Breast epithelium (tissue), 4 donors: ENCODE measurements at places on chromosomes 6 and 20. TPM values are rescaled to one million over a fixed set of nuclear protein-coding genes. Genes with fewer than 3 reads are reported as not detected.

GRCh38 chr20:32165836-32166545, 41.6 kb downstream of the PLAGL2 start:
- no peak for DNase-seq

- no peak for DNase-seq
These were observed 13.7 kb downstream of the PXT1 start for GRCh38 chr6:36428911-36429310.

Gene FAM209B
- total RNA-seq = not detected

DNA sequence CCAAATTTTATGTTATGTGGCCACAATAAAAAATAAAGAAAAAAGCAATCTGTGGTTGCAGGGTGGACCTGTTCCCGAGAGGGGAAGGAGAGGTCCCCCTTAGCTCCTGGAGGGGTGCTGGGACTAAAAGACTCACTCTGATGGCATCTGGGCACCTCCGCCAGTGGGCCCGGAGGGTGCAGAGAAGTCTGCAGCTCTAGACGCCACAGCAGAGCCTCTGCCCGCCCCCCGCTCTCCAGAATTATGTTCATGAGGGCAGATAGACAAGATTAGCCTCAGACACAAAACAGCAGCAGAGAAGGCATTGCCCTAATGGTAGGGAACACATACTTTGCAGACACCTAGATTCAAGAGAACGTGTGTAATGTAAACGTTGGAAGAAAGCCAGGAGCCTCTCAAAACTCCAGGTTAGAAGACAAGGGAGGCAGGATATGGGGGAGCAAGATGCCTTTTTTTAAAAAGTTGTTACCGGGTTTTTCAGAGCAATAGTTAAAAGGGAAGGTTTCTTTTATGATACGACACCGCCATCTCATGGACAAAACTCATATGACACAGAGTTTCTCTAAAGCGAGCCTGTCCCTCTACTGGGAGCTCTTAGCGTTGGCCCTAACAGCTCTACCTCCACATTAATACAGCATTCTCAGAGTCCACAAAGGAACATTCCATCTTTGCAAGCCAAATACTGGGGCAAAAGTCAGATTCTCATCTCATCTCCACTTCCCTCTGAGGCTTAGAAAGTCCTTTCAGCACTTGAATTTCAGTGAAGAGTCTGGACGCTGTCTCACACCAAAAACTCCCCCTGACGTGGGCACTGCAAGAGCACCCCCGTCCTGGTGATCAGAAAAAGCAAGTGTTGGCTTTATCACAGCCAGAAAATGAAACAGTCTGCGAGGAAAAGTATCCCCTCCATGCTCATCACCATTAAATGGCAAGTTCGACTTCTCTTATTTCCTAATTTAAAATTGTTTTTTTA, 47.2 kb downstream of the FOXF2 start:
- no peak for DNase-seq

DNA sequence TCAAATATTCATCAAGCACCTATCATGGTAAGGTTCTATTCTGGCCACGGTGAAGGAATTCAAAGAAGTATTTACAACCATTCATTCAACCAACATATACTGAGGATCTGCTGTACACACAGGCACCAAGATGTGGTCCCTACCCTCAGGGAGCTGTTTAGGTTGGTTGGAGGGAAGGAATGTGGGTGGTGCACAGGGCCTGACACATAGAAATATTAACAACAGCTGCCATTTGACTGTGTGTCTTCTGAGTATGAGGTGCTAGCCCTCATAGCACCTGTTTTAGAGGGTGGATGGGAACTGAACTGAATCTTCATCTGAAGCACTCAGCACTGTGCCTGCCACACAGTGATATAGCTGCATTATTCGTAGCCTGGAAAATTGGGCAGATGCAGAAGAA, 7.3 kb downstream of the SNPH start:
- DNase-seq = no peak

- no peak for DNase-seq
These were observed 1.3 kb downstream of the NUP153 start for GRCh38 chr6:17705428-17705777.
